ENCODE measurements at places on chromosomes 3 and 15.

DNA sequence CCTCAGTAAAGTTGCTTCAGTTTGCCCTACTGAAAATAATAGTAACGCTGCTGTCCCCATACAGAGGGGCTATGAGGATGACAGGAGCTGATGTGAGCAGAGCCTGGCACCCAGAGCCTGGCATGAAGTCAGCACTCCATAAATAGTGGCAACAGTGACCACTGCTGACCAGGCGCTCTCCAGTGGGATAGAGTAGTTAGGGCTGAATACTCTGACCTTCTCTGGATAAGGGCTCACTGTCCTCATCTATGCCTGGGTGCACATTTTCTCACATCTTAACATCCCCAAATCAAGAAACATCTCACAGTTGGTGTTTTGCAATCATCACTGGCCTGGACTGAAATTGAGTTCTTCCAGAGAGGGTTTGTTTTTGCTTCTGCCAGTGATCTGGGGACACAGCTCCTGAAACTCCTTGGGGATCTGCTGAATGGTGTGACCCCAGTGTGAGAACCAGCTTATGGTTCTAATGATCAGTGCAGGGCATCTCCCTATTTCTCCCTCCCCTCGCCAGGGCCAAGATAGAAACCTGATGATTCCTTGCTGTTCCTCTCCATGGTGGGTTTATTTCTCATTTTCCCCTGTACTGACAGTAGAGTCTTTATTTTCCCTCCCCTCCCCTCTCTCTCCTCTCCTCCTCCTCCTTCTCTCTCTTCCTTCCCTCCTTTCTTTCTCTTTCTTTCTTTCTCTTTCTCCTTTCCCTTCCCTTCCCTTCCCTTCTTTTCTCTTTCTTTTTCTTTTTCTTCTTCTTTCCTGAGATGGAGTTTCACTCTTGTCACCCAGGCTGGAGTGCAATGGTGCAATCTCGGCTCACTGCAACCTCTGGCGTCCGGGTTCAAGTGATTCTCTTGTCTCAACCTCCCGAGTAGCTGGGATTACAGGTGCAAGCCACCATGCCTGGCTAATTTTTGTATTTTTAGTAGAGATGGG is 3.5 kb upstream of the PCSK6 start:
- DNase-seq = no peak

DNA sequence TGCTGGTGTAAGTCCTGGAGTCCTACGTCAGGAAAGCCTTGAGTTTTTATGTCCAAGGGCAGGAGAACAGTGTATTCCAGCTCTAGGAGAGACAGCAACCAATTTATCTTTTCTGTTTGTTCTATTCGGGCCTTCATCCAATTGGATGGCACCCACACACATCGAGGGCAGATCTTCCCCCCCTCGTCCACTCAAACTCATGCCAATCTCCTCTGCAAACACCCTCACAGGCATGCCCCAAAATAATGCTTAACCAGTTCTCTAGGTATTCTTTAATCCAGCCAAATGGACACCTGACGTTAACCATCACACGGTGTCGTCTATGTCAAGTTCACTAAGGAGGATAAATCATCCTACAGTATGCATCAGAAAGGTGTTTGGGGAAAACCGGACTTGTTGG is 102.5 kb upstream of the TRPM1 start:
- DNase-seq = no peak

DNA sequence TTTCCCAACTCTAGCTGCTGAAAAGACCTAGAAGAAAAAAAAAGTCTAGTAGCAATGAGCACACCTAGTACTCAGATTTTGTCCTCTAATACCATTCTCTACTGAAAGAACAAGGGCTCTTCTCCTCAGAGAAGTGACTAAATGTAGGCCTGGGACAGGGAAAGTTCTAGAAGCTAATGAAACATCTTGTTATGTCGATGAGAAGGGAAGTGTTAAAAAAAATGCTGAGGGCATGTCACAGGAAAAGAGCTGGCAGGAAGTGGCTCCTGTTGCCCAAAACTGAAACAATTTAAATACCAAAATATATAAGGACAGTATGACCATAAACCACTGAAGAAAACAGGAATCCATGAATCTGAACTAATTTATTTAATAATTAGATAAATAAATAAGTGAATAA is 581.4 kb upstream of the TBL1XR1 start:
- DNase-seq = no peak

DNA sequence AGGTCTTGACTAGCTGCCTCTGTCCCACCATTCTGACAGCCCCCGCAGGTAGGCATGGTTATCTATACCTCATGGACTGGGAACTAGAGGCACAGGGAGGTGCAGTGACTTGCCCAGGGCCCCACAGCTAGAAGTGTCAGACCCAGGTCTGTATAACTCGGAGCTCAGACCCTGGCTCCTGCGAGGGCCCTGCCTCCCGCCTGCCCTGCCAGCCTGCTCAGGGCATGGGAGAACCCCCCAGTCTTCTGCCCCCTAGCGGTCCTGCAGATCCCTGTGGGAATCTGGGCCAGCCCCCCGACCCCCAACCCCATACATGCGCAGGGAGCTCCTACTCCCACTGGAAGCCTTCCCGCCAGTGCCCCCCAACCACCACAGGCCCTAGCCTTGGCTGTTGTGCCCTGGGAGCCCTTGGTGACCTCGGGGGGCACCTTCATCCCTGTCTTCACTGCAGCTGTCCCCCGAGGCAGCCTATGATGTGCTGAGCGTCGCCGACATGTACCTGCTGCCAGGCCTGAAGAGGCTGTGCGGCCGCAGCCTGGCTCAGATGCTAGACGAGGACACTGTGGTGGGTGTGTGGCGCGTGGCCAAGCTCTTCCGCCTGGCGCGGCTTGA is 6.9 kb downstream of the ABTB1 start:
- DNase-seq = no peak

DNA sequence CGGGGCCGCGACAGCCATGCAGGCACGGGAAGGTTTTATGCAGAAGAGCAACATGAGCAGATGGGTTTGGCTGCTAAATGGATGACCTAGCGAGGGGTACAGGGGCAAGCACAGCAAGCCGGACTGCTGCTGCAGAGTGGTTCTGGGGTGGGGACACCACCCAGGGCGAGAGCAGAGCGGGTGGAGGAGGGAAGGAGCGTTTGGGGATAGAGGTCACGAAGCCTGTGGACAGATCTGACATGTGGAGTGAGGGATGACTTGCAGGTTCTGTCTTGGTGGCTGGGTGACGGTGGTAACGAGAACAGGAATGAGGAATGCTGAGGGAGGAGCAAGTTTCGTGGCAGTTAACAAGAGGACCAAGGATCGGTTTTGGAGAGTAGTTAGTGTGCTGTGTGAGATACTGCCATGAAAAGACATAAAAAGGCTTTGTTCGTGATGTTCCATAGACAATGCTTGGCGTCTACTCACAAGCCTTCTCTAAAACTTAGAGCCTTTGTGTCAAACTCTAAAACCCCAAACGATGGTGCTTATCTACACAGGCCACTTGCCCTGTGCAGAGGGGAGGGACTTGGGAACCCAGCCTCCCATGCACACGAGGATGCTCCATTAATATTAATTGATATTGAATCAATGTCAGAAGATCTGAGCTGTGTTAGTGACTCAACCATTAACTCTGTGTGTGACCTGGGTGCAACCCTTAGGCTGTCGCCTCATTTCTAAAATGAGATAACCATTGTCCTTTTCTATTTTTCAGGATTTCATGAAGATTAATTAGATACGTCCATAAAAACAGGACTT is 132.7 kb upstream of the SLC2A2 start:
- DNase-seq = no peak

DNA sequence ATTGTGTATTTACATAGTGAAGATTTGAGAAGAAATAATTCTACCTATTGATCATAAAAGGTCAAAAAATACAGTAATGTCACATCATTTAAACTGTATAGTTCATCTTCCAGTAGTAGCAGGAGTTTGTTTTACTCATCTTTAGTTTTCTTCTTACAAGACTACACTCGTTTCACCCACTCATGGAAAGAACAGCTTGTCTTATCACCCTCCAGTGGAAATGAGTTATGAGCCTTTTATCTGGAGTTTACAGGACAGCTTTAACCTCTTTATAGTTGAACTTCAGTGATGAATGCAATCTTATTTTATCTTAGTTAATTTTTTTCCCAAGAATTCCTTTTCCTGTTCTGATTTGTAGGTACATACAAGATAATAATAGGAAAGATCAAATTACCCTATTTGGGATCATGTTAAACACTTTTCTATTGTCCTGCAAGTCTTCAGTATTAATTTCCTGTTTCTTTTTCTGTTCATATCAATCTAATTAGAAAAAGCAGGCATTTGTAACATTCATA is 36.8 kb downstream of the RBMS3 start:
- DNase-seq = no peak

DNA sequence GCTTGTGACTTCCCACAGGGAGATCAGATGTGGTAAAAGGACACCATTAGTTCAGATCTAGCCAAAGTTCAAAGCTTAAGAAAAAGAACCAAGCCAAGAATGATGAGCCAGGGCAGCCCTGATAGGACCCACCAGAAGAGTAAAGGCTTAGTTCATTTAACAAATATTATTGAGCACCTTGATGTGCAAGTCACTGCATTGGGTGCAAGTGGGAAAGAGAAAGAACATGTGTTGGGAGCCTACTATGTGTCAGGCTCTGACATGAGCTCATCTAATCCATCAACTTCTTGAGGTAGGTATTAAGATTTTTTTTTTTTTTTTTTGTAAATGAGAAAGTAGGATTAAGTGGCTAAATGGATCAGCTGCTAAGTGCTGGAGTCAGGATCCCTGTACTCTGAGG is 53.4 kb upstream of the PIAS1 start:
- no peak for DNase-seq

GRCh38 chr3:178982137-178982536 is 89.5 kb downstream of the ZMAT3 start:
- DNase-seq = no peak

GRCh38 chr3:158766364-158766763 is 34.1 kb upstream of the RARRES1 start:
- no peak for DNase-seq

GRCh38 chr3:78889348-78889747 is 878.5 kb downstream of the ROBO1 start:
- DNase-seq = no peak

GRCh38 chr15:74283368-74283767 is 47.2 kb downstream of the CCDC33 start:
- DNase-seq = no peak

- DNase-seq = no peak
Observed at GRCh38 chr15:50943638-50944037, 35.2 kb downstream of the AP4E1 start.

DNA sequence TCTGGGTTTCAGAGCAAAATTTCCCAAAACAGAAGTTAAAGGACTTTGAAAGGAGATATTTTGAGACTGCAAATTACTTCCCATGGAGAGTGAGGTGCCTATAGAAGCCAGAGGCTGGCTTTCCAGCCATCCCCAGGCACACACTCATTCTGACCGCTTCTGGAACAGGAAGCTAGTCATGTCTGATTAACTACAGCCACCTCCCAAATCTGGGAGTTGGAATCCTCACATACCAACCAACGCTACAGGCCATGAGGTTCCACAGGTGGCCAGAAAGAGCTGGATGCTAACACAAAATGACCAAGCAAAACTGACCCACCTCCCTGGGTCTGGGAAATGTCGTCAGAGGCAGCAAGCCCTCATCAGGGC is 87.2 kb downstream of the SNRK start:
- no peak for DNase-seq

GRCh38 chr3:141575879-141576743 is 89.3 kb downstream of the RASA2 start:
- DNase-seq = peak; percentile 18

DNA sequence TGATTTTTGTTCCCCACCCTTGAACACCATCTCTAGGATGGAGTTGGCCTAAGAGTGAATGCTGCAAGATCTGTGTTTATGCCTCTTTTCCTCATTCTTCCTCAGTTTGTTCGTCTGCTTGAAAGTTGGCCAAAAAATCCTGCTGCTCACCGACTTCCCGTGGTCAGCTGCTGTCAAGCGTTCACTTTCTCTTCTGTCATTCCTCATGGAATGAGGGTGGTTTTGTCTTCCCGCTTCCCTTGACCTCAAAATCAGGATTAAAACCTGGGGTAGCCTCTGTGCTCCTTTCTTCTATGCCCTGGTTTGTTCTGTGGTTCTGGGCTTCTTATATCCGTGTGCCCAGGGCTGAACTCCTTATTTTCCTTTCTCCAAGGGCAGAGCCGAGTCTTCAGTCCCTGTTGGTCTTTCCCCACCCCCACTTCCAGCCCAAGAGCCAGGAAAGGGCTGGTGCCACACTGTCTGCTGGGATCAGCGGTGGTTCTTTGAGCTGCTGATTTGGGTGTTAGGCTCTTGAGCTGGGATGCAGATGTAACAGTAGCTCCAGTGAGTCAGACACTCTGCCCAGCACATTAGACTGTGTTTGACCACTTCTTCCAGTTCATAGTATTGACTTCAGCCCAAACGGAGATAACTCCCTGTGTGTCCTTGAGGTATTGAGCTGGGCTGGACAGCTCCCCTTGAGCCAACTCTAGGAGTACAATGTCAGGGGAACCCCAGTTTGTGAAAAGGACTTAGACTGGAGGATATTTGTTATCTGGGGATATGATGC is 2.3 kb downstream of the SERF2 start:
- no peak for DNase-seq

DNA sequence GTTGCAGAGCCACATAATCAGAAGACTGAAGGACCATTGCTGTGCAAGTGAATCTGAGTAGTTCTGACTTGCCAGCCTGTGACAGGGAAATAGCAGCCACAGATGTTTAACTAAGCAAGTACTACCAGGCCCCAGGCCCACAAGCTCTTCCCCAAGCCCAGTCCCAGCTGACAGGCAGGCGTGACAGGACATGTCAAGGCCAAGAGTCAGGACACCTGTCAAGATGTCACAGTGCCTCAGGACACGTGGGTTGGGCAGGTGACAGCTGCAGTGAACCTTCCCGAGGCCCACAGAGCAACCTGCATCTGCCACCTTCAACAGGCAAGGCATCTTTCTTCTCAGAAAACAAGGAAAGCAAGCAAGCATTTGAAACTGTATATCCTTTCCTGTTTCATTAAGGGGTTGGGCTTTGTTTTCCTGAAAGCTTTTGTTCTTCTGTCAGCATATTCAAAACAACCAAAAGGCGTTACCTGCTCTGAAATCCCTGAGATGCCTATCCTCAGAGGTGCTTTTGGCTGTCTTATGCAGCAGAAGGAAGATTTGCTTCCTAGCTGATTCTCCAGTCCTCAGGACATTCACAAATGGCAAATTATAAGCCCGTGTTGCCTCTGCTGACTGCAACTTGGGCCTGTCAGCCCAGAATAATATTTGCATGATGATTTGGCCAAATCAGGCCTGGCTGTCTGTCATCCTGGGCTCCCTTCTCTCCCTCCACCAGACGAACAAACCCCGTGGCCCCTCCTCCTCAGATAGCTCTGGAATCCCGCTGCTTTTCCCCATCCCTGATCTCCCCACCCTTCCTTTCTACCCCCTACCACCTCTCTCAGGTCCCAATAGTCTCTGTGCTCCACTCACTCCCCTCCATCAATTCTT is 171.8 kb upstream of the WNT5A start:
- no peak for DNase-seq

DNA sequence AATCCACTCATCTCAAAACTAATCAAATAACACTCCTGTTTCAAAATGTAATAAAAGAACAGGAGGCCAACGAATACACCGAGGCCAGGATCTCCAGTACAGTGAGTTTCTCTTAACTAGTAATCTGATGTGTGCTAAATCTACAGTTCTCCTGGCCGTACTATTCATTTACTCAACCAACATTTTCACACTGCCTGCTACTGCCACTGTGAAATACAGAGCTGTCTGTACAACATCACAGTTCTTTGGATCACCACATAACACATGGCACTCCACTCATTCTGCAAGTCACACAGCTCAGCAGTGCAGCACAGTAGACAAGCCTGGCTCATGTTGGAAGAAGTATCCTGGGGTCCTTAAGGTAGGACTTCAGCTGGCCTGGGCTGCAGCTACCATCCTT is 21.9 kb downstream of the RIOX2 start:
- no peak for DNase-seq

GRCh38 chr3:120928991-120929390 is 21.0 kb downstream of the STXBP5L start:
- DNase-seq = no peak

- DNase-seq = no peak
Observed at GRCh38 chr3:43113671-43114070, 7.8 kb upstream of the POMGNT2 start.
